ENCODE measurements at places on chromosomes 4 and X.
A peak's percentile ranks its signal among the peaks of the same experiment; 100 is the strongest.

DNA sequence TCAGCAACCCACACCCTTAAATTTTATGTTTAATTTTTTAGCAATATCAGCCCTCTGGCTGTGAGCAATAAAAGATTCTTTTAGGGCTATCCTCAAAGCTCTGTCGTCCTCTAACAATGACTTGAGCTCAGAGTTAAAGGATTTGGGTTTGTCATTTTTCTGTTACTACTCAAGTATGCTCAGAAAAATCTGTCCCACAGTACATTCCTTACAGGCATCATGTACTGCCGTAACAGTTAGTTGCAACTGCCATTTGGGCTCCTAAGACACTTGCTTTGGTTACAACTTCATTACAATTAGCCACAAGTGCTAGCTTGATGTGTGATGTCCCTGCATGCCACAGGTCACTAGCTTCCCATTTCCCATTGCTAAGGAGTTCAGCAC lies 33.2 kb downstream of the COQ2 start:
- H3K27ac ChIP-seq = no peak overlapping the region
- H3K27me3 ChIP-seq = no peaks in the 10 kb centered on the region
- H3K4me1 ChIP-seq = no peaks in the 10 kb centered on the region

DNA sequence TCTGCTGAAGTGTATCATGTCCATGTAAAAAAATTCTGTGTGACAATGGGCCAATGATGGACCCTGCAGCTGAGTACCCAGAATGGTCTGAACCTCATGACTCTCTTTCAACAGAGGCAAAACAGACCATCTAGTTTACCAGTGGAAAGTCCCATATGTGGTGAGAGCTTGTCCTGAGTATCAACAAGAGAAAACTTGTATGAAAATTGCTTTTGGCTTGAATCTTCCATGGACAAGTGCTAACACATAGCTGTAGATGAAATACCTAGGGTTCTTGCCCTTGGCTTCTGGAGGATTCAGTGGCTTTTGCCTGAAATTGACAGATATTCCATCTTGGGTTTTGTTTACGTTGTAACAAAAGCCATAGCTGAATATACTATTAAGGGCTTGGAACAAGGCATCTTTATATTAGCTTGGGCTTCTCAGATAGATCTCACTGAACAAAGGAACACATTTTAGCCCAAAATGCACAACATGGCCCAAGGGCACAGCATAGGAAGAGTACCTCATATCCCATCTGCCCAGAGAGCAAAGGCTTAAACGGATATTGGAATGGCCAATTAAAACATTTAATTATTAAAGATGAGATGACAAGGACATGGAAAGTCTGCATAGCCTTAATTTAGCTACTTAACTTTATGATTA lies 128.5 kb upstream of the HPGD start:
- DNase-seq = no peak
- no peaks in the 10 kb centered on the region for H3K4me1 ChIP-seq
- H3K27me3 ChIP-seq = no peaks in the 10 kb centered on the region
- no peak overlapping the region for H3K27ac ChIP-seq
- no peaks in the 10 kb centered on the region for H3K36me3 ChIP-seq
- H3K4me3 ChIP-seq = no peak overlapping the region

DNA sequence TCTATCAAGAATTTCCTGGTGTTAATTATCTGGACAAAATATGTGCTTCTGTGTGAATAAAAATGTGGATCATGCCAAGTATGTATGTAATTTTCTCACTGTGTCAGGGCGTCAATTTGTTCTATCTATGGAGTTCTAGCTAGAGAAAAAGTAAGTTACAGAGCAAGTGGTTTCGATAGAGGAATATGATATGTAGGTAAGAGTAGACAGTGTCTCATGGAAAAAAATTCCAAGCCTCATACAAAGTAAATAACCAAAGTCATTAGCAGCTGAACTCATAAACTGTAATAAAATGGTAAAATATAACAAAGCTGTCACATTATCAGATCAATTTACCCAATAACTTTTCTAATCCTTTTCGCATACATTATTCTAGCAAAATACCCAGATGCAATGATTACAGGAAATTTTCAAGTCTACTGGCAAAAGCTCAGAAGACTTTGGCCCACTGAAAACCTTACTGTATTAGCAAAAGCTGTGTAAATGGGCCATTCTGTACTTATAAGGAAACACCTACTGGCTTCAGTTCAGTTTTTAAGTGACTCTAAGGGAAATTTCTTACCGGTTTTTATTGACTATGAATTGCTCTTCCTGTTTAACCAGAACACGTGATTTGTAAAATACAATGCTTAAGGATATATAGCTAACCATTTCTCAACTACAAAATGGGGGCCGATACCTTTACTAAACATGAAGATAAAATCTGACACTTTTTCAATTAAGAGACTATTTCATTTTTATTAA lies 121.0 kb upstream of the ARSJ start:
- no peaks in the 10 kb centered on the region for H3K27me3 ChIP-seq
- peak; percentile 3 for DNase-seq
- H3K4me3 ChIP-seq = no peak overlapping the region
- no peaks in the 10 kb centered on the region for H3K36me3 ChIP-seq
- no peaks in the 10 kb centered on the region for H3K4me1 ChIP-seq

DNA sequence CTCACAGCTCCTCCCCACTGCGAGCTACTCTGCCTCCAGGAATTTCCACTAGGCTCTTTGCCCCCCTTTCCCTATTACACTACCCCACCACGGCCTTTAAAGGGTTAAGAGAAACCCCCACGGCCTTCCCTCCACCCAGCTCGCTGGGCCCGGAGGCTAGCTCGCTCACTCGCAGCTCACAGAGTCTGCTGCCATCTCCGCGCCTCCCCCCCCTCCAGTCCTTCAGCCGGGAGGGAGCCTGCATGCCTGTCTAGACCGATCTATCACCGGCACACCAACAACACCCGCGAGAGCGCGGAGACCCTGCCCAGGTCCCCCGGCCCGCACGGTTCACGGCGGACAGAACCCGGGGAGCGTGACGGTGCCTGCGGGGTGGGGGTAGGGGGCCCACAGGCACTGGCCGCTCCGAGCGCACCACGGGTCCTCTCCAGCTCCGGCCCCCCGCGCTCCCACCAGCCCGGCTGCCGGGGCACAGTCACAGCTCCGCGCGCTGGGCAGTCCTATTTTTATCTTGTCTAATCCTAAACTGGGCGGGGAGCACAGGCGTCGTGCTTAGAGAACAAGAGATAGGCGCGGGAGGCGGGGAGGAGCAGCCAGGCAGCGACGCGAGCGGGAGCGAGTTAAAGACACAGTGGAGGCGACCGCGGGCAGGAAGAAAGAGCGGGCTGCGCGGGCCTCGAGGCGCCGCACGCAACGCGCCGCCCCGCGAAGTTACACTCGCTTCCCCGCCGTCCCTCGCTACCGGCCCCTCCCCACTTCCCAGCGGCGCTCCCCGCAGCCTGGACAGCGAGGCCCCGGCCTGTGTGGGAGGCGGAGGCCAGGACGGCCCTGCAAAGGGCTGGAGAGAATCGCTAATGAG lies 3.5 kb downstream of the BCOR start:
- peaks cover 41% of the 10 kb centered on the region for H3K27me3 ChIP-seq
- H3K27ac ChIP-seq = peak overlapping the region; percentile 81
- H3K4me3 ChIP-seq = peak overlapping the region; percentile 28
- H3K36me3 ChIP-seq = no peaks in the 10 kb centered on the region
- H3K4me1 ChIP-seq = peaks cover 3% of the 10 kb centered on the region

DNA sequence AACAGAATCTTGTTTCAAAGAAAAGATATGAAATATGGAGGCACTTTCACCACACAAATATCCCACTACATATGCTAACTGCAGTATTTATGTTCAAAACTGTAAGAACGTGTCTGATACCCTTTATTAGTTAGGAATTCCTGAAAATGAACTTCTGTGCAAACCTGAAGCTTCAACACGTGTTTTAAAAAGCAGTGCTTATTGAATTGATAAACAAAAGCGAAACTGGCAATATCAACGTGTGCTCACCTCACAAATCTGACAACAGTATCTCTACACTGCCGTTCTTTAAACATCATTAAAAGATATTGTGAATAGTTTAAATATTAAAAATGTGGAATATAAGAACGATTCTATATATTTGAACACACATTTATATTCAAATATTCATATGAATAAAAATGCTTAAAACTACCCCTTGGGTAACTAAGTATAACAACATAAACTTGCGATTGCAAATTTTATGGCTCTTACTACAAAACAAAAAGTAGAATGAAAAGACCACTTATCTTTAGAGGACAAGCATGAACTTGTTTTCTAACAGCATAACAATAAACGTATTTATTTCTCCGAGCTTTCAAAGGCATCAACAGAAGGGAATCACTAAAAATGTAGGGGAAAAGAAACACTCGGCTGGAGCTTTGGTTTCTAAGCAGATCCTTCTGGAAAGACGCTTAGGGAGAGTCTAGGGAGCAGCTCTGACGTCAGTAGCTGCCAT lies at the start of gene LRP2BP:
Gene LRP2BP, minus strand, starts transcription at position 687 of the 718 bp plus-strand sequence. CDS start 17,738 bp downstream, outside the sequence.
- H3K27ac ChIP-seq = peak within 1 kb of the TSS; percentile 100
- H3K36me3 ChIP-seq = peaks cover 8% of the 10 kb centered on the region
- peak within 1 kb of the TSS; percentile 56 for H3K4me3 ChIP-seq
- peak; percentile 94 for DNase-seq
- no peaks in the 10 kb centered on the region for H3K27me3 ChIP-seq

DNA sequence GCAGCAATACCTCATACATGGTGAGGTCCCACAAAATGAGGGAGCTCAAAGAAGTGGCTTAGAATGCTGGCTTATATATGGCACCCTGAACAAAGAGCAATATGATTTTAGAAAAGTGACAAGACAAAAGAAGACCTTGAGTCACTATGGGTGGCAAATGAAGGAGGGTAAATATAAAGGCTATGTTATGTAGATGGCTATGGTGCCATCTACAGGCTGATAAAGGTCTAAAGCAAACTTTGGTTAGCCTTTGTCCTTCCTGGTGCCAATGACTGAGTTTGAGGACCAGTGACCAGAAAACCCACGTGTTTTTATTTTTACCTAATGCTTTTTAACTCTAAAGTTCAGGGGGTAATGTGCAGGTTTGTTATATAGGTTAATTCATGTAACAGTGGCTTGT lies 151.8 kb downstream of the CCNG2 start:
- H3K36me3 ChIP-seq = no peaks in the 10 kb centered on the region
- H3K4me3 ChIP-seq = no peak overlapping the region
- H3K27me3 ChIP-seq = no peaks in the 10 kb centered on the region
- no peak overlapping the region for H3K27ac ChIP-seq
